ENCODE measurements at places on chromosomes 11 and 22. TPM values are rescaled to one million over a fixed set of nuclear protein-coding genes. Genes with fewer than 3 reads are reported as not detected.

CXCR5 gene
- total RNA-seq = not detected

DNA sequence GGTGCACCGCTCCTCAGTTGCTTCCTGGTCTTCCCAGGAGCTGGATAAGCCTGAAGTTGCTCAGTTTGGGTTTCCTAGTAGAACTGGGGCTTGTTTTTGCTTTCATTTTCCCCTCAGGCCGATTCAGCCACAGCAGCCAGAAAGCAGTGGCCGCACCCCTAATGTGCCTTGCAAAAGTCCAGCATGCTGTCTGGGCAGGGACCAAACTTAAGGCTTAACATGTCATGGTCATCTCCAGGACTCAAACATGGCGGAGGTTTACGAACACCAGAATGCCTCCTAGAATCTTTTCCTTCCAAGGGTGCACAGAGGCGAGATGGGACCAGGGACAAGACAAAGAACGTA, 2.5 kb downstream of the GNG3 start:
- DNase-seq = no peak
- no peaks in the 10 kb centered on the region for H3K27me3 ChIP-seq
- H3K4me3 ChIP-seq = peak overlapping the region; percentile 54
- peaks cover 35% of the 10 kb centered on the region for H3K4me1 ChIP-seq

C11orf24 gene
- total RNA-seq = 52.3 TPM

DNA sequence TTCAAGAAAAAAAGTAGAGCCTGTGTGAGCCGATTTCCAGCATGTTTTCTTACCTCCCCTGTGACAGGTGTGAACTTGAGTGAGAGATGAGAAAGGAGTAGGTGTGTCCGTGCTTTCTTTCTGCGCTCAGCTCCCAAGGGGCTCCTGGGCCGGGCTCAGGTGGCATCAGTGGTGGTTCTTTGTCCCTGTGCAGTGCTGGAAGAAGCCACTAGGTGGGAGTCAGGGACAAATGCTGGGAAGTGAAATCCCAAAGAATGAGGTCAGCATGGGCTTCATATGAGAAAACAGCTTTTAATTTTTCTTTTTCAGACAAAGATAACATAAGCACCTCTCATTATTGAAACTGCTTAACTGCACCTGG, 57.8 kb downstream of the PPFIBP2 start:
- H3K4me1 ChIP-seq = peaks cover 17% of the 10 kb centered on the region
- no peaks in the 10 kb centered on the region for H3K27me3 ChIP-seq
- H3K4me3 ChIP-seq = no peak overlapping the region
- peak; percentile 70 for DNase-seq
- no peak overlapping the region for H3K27ac ChIP-seq

- H3K27me3 ChIP-seq = no peaks in the 10 kb centered on the region
- no peak overlapping the region for H3K27ac ChIP-seq
- no peaks in the 10 kb centered on the region for H3K36me3 ChIP-seq
- no peak overlapping the region for H3K4me3 ChIP-seq
- no peaks in the 10 kb centered on the region for H3K4me1 ChIP-seq
Observed at GRCh38 chr11:95912902-95913560, 10.9 kb downstream of the MTMR2 start.

GRCh38 chr11:69462106-69462951, 19.1 kb upstream of the LINC01488 start:
- no peak overlapping the region for H3K27ac ChIP-seq
- DNase-seq = no peak
- H3K27me3 ChIP-seq = no peaks in the 10 kb centered on the region
- H3K36me3 ChIP-seq = no peaks in the 10 kb centered on the region

SLC22A8 gene
- total RNA-seq = not detected

GRCh38 chr11:119509282-119509841, 86.4 kb upstream of the THY1 start:
- DNase-seq = no peak
- peaks cover 5% of the 10 kb centered on the region for H3K27me3 ChIP-seq
- H3K4me1 ChIP-seq = no peaks in the 10 kb centered on the region
- H3K36me3 ChIP-seq = no peaks in the 10 kb centered on the region
- H3K27ac ChIP-seq = no peak overlapping the region

EXPH5 gene
- total RNA-seq = 0.39 TPM

PTDSS2 gene
- 33.5 TPM for total RNA-seq

LRRC32 gene
- total RNA-seq = not detected

- peaks cover under 1% of the 10 kb centered on the region for H3K4me1 ChIP-seq
- DNase-seq = no peak
- H3K4me3 ChIP-seq = no peak overlapping the region
- H3K36me3 ChIP-seq = no peaks in the 10 kb centered on the region
- no peaks in the 10 kb centered on the region for H3K27me3 ChIP-seq
- no peak overlapping the region for H3K27ac ChIP-seq
Observed at GRCh38 chr11:73995731-73996130, 13.1 kb upstream of the UCP2 start.

- no peak overlapping the region for H3K4me3 ChIP-seq
- no peaks in the 10 kb centered on the region for H3K27me3 ChIP-seq
- H3K36me3 ChIP-seq = no peaks in the 10 kb centered on the region
- peak; percentile 84 for DNase-seq
- no peak overlapping the region for H3K27ac ChIP-seq
- H3K4me1 ChIP-seq = peaks cover 15% of the 10 kb centered on the region
Observed at GRCh38 chr11:130580372-130580771, 131.9 kb downstream of the ADAMTS15 start.

LAYN gene
- total RNA-seq = 9.6 TPM

- no peak overlapping the region for H3K4me3 ChIP-seq
- no peaks in the 10 kb centered on the region for H3K36me3 ChIP-seq
- no peak overlapping the region for H3K27ac ChIP-seq
- no peaks in the 10 kb centered on the region for H3K4me1 ChIP-seq
- no peak for DNase-seq
- no peaks in the 10 kb centered on the region for H3K27me3 ChIP-seq
Observed at GRCh38 chr11:5225480-5225871, 1.4 kb downstream of the HBB start.

- H3K27me3 ChIP-seq = no peaks in the 10 kb centered on the region
- DNase-seq = no peak
- H3K27ac ChIP-seq = no peak overlapping the region
- no peak overlapping the region for H3K4me3 ChIP-seq
- H3K36me3 ChIP-seq = no peaks in the 10 kb centered on the region
Observed at GRCh38 chr11:78284260-78284659, 95.5 kb downstream of the USP35 start.

DNA sequence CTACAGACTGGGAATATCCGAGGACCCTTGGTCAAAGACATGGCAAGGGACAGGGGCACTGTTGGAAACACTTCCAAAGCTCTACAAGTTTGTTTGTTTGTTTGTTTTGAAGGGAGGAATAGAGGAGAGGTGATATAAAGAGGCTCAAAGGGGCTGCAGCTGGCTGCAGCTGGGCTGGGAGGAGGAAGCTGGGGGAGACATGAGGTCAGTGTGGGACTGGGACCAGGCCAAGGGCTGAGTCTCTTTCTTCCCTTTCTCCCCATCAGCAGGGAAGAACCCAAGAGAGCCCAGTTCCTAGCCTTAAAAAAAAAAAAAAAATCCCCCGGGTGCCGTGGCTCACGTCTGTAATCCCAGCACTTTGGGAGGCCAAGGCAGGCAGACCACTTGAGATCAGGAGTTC, 5.0 kb downstream of the RHOG start:
- no peaks in the 10 kb centered on the region for H3K36me3 ChIP-seq
- H3K4me3 ChIP-seq = no peak overlapping the region
- no peak for DNase-seq
- no peaks in the 10 kb centered on the region for H3K27me3 ChIP-seq
- no peaks in the 10 kb centered on the region for H3K4me1 ChIP-seq

DEUP1 gene
- not detected for total RNA-seq
